ENCODE measurements at places on chromosomes 12 and 14.

DNA sequence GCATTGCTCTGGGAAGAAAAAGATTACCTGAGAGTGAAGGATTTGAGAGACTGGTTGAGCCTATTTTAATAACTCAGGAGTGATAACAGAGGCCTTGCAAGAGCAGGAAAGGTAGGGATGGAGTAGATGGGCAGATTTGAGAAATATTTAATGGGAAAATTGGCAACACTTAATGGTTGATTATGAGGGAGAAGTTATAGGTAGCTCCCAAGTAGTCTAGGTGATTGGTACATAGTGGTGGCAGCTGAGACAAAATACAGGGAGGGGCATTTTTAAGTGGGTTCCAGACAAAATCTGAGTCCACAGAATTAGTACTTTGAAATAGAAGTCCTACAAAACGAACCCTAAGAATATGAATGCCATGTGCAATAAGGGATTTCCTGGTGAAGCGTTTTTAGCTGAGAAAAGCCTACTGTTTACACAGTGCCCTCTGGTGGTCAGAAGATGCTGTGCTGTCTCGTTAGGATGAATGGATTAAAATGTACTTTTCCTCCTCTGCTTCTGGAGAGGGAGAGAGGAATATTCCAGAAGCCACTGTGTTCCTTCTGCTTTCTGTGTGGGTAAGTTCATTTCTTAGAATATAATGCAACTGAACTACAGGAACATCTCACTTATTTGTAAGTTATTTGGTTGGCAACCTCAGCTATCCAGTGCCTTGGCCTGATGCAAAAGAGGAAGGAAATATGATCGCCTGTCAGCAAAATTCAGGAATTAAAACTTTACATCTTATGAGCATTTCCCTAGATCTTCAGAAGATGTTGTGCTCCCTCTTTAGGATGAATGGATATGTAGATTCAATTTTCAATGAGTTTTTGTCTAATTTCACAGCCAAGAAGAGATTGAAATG lies 6.5 kb downstream of the ZBTB1 start:
- peak; percentile 60 for DNase-seq

- no peak for DNase-seq
Measured at GRCh38 chr14:104777808-104778249, 17.7 kb downstream of the AKT1 start.

- no peak for DNase-seq
Measured at GRCh38 chr12:25056011-25056410, 107.1 kb upstream of the BCAT1 start.

- DNase-seq = peak; percentile 10
Measured at GRCh38 chr14:77131871-77132486, 9.6 kb downstream of the ZDHHC22 start.
